HCEC 1CT (cell line): ENCODE measurements at places on chromosomes 7 and 10.

DNA sequence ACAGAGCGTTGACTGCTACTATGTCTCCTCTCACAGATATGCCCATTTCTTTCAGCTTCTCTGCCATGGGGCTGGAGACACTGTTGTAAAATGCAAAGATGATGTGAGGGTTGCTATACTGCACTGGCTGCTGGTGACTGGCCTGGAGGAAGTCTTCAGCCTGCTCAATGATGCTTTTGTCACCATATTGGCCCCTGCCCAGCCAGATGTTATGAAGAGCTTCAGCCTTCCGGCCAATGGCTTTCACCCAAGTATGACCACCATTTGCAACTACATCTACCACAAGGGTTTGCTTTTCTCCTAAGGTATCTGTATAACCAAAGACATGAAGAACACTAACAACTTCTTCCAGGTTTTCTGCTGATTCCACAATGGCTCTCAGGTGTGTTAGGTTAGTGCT, 1.6 kb downstream of the C7orf25 start:
- no peak for DNase-seq

GRCh38 chr10:113532724-113533123, 20.1 kb upstream of the HABP2 start:
- DNase-seq = no peak

- no peak for DNase-seq
Measured at GRCh38 chr7:28507525-28508282, 95.4 kb downstream of the CREB5 start.

DNA sequence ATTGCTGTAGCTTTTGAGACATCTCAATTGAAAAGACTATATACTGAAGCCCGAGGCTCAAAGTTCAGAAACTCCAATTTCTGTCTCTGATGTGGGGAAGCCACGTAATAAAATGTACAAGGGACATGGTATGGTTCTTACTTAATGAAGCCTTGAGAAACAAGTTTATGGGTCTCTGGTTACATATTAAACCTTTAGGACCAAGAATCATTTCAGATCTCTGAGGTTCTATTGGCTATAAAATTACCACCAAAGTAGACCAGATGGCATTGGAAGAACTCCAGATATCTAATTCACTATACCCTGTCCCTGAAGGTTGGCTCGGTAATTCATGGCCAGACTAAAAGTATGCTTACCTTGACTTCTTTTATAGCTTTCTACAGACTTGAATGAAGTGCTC, 23.7 kb downstream of the STAMBPL1 start:
- no peak for DNase-seq

DNA sequence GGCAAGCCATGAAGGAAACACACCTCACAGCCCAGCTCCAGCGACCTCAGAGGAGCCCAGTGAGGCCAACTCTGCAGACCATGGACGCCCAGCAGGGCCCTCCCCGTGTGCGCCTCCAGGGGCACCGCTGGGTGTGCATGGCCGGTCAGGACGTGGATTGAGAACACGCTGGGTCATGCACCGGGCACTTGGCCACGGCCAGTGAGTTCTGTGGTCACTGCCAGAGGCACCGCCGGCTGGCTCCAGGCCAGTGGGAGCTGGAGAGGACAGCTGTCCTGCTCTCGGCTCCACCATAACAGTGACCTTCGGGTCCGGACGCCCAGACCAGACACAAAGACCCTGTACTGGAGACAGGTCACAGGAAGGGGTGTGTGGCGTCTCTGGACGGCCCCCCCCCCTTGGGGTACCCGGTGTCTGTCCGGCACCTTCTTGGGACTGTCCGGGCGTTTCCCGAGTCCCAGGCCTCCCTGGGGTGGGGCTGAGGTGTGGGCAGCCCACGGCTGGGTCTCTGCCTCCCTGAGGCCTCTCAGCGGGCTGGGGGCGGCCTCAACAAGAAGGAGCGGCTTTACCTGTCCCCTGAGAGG, 50.4 kb upstream of the NKX6-2 start:
- no peak for DNase-seq

GRCh38 chr10:75720157-75720556, 288.7 kb downstream of the LRMDA start:
- DNase-seq = no peak

DNA sequence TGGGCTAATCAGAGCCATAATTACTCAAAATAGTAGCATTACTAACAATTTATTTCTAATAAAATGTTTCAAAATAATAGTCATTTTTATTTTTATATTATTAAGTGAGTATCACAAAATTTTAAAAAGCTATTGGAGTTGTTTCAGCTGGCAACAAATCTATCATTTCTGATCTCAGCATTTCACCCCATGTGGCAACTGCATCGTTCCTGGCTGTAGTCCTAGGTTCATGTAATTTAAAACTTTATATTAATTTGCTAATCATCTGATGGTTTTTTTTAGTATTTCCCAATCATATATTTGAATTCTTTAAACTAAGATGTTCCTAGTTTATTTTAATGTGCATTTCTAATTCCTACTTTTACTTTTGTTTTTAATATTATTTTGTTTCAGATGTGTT, 293.0 kb upstream of the AKR1E2 start:
- peak; percentile 44 for DNase-seq

- no peak for DNase-seq
Measured at GRCh38 chr10:2761311-2761710, 306.0 kb upstream of the PFKP start.

GRCh38 chr7:24732646-24733413, 24.4 kb downstream of the GSDME start:
- DNase-seq = peak; percentile 36
